Amniotic epithelial cell (primary cell): ENCODE measurements at places on chromosomes 1 and 21.

GRCh38 chr1:15765495-15766194 is 7.0 kb downstream of the FBLIM1 start:
- peak; percentile 94 for DNase-seq

- peak; percentile 59 for DNase-seq
These were observed 137.4 kb upstream of the USP25 start for GRCh38 chr21:15592271-15592860.

DNA sequence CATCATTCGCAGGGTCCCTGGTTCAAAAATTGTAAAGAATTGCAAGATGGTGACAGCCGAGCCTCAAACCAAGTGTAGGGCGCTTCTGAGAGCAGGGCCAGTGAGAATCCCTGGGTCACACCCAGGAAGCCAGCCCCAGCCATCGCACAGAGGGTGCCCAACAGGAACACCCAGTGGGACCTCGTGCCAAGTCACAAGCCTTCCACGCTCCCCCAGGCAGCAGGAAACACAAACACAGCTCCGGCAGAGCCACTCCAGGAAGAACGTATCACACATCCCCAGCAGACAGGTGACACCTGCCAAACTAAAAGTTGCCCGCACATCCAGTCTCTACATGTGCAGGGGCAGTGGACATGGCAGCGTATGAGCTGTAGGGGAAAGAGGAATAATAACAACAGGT is 20.2 kb downstream of the DHRS3 start:
- DNase-seq: no peak

GRCh38 chr1:33086384-33086850 is 5.5 kb downstream of the AZIN2 start:
- DNase-seq: peak; percentile 76

DNA sequence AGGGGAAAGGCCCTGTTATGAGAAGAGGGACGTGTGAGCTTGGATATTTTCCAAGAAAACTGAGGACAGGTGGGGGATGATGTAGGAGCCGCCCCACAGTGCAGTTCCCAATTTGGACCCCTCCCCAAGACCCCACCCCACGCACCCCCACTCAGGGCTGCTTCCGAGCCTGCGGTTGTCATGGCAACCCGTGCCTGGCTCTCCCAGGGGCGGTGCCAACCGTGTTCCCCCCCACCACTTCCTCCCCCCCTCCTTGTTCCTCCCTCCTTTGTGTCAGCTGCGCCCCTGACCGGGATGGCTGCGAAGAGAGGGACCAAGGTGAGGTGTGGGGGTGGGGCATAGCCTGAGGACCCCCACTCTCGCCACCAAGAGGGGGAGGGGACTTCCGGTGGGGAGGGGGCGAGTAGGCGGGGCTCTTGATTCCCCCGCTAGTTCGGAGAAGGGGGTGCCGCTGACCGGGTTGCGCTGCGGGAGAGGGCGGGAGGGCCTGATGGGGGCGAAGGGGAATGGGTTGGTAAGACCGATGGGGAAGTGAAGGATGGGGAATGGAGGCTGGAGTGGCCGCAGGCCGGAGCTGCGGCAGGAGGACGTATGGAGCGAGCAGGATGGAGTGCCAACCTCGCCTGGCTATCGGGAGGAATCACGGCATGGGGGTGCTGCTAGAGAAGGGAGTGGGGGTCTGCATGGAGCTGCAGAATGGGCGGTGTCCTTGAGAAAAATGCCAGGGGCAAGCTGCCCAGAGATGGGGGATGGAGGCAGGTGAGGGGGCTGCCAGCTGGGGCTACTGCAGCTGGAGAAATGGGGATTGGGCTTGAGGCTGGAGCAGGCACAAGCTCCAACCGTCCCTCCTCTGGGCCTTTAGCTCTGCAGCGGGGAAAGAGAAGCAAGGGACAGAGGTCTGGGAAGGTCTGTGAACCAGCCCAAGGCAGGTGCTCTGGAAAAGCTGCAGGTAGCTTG is 953 bp downstream of the TRIM46 start:
- peak; percentile 24 for DNase-seq

- peak; percentile 4 for DNase-seq
These were observed 7.4 kb downstream of the WNT3A start for GRCh38 chr1:228013935-228014930.

DNA sequence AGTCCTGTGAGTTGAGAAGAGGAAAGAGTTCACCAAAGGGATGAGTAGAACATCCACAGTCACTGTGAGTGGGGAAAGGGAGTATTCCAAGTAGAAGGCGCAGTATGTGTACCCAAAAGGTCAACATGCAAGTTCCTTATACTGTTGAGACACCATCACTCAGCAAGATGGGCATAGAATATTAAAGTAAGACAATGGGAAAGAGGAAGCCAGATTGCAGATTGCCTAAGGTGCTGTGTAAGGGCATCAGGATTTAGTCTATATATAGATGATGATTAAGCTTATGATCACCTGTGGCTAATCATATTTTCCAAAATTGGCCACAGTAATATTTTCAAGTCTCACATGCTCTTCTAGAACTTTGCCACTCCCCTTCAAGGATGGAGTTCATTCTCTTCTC is 120.1 kb upstream of the CAMK1G start:
- DNase-seq: no peak

- no peak for DNase-seq
These were observed 172.3 kb downstream of the TGFB2 start for GRCh38 chr1:218517459-218517858.

DNA sequence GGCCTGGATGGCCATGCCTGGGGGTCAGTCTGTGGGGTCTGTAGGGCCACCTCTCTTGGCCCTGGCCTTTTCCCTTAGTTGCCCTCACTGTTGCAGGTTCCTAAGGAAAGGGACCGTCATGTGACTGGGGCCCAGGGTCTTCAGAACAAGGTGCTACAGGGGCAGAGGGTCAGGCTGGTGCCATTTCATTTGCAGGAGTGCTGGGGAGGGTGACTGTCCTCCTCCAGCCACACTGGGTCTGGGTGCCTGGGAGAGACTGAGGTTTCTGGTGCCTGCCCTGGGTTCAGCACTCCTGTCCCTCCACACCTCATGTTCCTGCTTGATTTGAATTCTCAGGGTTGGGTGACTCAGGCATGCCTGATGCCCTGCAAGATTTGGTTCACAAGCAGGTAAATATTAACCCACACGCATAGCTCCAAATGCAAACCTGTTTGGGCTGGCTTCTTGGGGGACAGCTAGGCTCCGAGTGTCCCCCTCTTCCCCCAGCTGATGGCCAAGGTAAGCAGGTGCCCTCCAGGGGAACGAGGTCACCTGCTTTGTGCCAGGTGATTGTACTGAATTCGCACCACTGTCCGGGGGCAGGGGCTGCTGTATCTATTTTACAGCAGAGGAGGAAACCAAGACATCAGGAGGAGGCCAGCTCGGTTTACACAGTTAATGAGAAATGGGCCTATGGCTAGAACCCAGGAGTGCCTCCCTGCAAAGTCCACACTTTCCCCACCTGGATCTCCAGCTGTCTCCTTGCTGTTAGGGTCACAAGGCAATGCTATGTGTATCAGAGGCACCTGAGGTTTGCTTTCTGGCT is 20.3 kb downstream of the ARHGEF10L start:
- no peak for DNase-seq

DNA sequence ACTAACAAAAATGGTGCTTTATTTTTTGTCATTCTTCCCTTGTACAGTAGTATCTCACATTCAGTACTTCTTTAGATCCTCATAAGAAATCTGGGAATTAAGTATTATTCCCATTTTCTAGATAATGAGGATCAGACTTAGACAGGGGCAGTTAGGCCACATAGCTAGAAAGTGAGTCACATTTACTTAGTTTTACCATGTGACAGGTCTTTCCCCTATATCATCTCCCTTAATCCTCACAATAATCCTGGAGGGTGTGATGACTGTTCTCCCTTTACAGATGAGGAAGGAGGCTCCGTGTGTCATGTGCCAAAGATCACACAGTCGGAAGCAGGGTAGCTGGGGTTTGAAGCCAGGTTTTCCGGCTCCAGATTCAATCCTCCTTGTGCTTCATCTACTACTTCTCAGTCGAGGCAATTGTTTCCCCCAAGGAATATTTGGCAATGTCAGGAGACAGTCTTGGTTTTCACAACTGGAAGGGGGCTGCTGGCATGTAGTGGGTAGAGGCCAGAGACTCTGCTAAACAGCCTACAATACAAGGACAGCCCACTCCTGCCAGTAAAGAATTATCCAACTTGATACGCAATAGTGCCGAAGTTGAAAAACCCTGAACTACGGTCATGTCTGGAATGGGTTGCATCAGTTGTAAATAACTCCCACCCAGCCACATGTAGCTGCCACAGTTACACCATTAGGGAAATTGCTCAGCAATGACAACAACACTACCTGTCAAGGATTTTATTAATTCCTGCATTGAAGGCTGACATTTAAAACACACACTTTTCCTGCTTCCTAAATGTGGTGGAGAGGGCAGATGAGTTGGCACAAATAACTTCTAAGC is 54.5 kb downstream of the C8B start:
- peak; percentile 67 for DNase-seq

DNA sequence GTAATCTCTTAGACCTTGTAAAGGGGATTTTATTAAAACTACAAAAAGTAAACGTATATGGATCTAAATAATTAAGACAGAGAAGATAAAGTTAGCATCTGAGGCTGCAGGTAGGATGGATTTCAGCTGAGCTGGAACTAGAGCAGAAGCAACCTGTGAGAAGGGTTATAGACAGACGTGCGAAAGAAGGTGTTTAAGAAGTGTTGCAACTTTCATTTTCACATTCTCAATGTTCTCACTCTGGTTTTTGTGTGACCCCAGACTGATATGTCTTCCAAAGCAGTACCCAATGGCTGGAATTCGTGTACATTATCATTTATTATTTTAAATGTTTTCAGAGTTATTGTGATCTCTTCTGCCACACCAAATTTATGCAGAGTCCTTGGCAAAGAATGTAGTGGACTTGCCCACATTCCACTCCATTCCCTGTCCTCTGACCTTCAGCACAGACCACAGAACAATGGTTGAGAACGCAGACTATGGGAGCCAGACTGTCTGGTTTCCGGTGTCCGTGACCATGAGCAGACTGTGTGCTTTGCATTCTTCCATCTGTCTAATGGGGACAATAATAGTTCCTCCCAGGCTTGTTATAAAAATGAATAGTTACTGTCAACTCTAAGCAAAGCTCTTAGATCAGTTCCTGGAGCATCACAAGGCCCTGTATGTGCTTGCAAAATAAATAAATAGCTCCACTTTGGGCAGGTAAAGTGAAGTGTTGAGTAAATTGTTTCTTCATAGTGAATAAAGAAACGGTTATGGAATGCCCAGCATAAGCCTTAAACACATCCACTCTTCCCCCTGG is 140.6 kb upstream of the SAMSN1 start:
- no peak for DNase-seq

- no peak for DNase-seq
These were observed 37.6 kb downstream of the MRPL37 start for GRCh38 chr1:54237586-54237985.

DNA sequence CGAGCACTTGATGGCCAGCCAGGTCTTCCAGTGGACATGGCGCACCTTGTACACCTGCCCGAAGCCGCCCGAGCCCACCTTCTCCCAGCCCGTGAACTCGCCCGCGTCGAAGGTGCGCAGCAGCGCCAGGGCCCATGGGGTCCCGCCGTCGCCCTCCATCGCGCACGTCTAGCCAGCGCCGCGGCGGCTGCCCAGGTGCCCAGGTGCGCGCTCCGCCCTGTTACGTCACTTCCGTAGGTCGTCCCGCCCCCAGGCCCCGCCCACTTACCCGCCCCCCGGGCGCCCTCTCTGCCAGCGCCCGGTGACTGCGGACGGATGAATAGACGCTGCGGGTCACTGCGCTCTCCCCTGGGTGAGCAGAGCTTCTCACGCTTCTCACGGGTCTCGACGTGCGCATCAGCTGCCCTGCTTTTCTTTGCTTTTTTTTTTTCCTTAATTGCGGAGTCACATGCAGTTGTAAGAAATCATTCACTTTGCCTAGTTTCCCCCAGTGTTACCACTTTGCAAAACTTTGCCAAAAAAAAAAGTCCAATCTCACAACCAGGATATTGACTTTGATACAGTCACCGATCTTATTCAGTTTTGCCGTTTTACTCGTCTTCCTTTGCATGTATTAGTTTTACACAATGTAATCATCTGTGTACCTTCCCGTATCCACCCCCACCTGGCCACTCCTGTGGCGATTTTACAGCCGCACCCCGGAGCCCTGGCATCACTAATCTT is at the start of gene RIPK4:
Gene RIPK4, minus strand, starts transcription at position 170 of the 723 bp plus-strand sequence. Its CDS starts 11 bp downstream, at position 159.
- DNase-seq: no peak

- peak; percentile 91 for DNase-seq
These were observed 36.2 kb upstream of the IPO9 start for GRCh38 chr1:201792534-201793305.

- DNase-seq: no peak
These were observed 26.1 kb downstream of the MAN1C1 start for GRCh38 chr1:25642574-25643108.

- DNase-seq: no peak
These were observed 32.2 kb upstream of the IL20 start for GRCh38 chr1:206833106-206833680.

GRCh38 chr1:243505986-243506689 is 250.3 kb downstream of the SDCCAG8 start:
- DNase-seq: no peak

DNA sequence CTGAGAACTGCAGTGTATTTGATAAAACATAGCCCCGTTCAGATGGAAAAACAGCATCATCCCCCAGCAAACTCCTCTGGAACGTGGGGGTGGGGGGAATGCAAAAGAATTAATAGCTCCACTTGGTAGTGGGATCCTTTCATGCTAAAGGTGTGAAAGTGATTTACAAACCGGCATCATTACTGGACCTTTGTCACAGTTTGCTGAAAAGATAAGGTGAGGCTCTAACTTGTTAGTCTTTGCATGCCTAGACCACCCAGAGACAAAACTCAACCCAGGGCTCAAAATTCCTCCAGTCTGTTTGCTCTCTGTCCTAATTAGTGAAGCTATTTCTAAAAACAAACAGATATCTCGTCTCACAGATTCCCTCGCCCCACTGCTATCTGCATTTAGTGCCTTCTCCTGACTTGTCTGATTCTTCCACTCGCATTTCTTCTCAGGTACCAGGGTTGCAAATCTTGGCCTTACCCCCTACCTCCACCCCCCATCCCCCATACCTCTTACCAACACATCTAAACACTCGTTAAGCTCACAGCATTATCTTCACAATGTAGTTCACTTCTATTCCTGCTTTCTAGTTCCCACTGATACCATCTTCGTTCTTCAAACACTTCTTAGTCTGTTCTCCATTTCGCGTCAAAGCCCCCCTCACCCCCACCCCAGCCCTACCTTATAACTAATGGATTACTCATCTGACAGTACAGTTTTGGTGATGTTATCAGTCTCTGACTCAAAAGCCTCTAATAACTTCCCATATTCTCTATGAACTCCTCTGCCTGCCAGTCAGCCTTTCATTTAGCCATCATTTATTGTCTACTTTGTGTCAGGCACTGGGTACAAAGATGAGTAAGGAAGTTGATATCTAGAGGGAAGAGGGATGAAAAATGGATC is 11.8 kb downstream of the IER5 start:
- no peak for DNase-seq

- DNase-seq: no peak
These were observed at the start of gene NFASC for GRCh38 chr1:204870160-204870912. TSS of gene NFASC (plus strand) at chr1:204870862. CDS start at chr1:204944316, 73,454 bp downstream.

GRCh38 chr1:13816016-13816760 is 116.2 kb downstream of the PRDM2 start:
- DNase-seq: no peak

GRCh38 chr1:45393718-45394302 is 53.6 kb upstream of the MUTYH start:
- DNase-seq: no peak

- DNase-seq: no peak
These were observed 36.4 kb upstream of the TRABD2B start for GRCh38 chr1:48033495-48034045.

GRCh38 chr1:164607351-164607750 is 48.4 kb downstream of the PBX1 start:
- DNase-seq: no peak

GRCh38 chr21:38272215-38272614 is 15.4 kb downstream of the KCNJ15 start:
- DNase-seq: no peak

GRCh38 chr1:38045401-38046332 is 926 bp downstream of the POU3F1 start:
- DNase-seq: no peak
